ENCODE measurements at places on chromosomes 3 and 15.

DNA sequence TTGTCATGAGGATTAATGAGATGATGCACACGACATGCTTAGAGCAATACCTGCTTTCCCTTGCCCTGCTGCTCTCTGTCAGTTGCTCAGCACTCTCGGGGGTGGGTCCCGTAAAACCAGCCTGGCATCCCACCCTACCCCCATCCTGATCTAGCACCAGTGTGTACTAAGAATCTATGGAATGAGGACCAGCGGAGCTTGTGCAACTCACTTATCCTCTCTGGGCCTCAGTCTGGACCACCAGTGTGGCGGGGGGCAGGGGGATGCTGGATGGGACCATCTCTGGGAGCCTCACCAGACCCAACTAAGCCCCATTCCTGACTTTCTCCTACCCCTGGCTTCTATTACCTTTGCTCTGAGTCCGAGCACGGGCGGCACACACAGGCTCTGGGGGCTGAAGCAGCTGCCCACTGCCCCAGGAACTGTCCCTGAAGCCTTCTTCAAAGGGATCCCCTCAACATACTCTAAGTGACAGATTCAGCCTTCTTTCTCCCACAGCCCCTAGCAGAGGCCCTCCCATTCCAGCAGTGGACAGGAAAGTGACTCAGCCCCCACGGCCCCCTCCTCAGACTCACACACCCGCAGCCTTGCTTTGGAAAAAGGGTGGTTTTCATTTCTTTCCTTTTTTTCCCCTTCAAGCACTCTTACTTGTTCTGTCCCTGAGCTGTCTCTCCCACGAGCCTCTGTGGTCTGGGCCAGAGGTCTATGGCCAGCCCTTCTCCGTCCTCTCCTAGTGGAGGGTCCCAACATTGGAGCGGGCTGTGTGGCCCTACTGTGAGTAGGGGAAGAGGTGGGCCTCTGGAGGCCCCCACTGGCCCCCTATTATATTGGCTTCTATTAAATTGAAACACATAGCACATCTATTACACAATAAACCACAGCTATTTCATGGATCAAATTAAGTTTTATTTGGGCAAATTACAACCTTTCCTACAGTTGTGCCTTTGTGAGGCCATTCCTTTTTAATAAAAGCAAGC, 100.3 kb downstream of the SMAD6 start:
- DNase-seq, result no peak

- peak; percentile 18 for DNase-seq
Measured at GRCh38 chr15:72599855-72600464, 54.5 kb upstream of the GOLGA6B start.

- DNase-seq, result no peak
Measured at GRCh38 chr3:180680097-180680430, 775 bp upstream of the CCDC39 start.

DNA sequence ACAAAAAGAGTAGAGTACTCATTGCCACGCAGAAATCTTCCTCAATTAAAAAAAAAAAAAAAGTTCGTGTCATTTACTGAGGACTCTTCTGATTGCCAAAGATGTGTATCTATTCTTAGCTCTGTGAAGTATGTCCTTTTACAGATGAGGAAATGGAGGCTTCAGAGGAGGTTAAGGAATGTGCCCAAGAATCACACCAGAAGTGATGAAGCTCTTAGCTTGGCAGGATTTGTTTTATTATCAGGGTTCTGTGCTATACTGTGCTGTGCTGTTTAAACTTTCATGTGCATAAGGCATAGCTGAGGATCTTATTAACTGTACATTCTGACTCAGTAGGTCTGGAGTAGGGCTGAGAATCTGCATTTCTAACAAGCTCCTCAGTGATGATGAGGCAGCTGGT, 665.2 kb upstream of the ADAMTS9 start:
- DNase-seq, result no peak

DNA sequence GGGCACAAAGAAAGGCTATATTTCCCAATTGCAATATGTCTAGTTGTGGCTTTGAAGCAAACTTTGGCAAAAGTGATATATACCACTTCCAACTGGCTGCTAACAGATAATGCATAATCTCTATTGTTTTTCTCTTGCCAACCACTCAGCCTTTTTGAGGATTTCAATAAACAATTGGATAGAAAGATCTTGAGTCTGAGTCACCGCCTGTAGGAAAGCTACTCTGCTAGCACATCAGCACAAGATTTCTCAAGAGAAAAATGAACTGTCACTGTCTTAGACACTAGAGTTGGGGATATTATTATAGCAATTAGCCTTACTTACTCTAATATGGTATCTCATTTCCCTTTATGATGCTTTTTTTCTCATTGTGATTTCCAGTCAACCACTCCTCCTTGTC, 119.7 kb downstream of the SST start:
- DNase-seq, result no peak

DNA sequence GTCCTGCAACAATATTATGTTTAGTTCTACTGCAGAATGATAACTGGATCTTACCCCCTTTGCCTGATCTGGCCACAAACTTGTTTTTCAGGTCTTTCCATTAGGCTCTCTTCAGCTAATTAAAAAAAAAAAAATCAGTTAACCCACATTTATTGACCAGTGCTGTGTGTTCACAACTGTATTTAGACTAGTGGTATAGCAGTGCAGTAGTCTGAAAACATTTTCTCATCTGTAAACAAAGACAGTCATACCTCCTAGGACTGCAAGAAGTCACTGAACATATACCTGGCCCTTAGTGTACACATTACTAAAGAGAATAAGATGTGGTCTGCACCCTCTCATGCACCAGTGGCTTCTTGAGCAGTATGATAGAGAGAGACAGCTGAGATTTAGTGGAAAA, 22.5 kb downstream of the LPP start:
- DNase-seq, result no peak

DNA sequence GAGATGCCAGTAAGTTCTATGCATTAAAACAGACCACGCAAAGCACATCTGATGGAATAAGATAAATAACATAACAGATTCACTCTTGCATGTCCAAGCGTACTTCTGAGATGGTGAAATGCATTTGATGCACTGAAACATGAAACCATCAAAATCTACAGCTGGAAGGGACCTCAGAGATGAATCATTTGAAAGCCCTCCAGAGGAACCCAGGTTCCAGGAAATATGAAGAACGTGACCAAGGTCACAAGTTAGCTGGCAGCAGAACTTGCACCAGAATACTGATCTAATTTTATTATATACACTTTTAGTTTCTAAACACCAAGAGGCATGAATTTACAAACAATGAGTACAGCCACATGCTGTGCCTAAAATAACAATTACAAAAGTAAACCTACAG, 957.1 kb downstream of the FHIT start:
- DNase-seq, result no peak

DNA sequence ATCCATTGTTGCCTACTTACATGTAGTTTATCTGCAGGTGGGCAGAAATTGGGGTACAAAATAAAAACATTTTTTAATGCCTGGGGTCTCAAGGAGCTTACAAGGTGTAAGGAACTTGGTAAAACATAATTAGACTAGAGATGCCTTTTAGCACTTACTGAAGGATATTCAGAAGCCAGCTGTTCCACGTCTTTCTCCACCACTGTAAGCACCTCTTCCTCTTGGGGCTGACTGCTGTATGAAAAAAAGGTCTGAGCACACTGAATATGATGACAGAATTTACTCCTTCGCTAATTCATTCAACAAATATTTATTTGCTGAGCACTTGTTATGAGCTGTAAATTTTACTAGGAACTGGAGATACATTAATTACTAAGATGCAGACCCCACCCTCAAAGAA, 539.1 kb downstream of the UNC13C start:
- DNase-seq, result no peak

DNA sequence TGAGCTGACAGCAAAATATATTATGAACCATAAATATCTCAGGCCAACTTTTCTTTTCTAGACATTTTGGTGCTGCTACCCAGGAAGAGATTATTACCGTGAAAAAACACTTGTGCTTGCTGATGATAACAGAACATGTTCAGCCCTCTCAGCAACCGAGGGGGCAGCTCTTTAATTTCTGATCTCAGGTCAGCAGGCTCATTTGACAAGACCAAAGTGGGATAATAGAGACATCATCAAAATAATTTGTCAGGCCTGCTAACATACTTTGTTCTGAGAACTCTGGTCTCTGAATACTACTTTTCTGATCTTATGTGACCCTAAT, 645.9 kb upstream of the KCNMB2 start:
- DNase-seq, result no peak

DNA sequence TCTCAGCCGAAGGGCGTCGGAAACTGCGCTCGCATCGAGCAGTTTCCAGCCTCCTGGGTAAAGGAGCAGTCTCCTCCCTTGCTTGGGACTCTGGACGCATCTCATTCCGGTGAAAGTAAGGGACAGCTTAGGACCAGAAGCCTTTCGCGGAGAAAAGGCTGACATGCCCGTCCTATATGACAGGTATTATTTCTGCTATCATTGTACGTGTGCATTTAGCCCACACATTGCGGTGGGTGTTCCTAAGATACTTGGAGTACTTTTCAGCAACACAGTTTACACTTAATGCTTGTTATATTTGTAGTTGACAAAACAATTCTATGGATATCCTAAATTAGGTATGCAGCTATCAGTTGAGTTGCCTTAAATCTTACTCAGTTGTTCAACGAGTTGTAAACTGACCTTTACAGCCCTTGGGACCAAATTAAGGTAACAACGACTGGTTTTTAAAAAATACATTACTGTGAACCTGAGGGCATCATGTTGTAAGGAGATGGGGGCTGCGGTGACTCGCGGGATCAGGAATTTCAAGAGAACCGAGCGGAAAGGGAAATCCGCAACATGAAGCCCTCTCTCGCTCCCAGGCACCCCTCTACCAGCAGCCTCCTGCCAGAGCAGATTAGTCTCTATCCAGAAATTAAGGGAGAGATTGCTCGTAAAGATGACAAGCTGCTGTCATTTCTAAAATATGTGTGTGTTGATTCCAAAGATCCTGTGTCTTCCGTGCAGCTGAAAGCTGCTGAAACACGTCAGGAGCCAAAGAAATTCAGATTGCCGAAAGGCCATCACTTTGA, 632 bp upstream of the COPS2 start:
- DNase-seq, result no peak

DNA sequence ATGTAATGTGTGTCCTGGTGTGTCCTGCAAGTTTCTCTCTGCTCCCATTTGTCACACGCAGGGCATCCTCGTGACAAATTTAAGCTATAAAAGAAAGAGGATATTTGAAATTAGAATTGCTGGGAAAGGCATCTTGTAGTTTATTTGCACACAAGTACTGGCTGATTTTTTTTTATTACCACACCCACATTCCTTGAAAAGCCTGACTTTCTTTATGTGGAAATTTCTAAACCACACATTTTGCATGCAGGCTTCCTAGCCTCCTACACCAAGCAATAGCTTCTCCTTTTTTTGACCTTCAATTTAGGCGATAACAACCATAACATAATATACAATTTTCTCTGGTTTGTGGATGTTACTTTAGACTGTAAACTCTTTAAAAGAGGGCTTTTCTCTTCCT, 126.1 kb downstream of the SERPINI1 start:
- no peak for DNase-seq

DNA sequence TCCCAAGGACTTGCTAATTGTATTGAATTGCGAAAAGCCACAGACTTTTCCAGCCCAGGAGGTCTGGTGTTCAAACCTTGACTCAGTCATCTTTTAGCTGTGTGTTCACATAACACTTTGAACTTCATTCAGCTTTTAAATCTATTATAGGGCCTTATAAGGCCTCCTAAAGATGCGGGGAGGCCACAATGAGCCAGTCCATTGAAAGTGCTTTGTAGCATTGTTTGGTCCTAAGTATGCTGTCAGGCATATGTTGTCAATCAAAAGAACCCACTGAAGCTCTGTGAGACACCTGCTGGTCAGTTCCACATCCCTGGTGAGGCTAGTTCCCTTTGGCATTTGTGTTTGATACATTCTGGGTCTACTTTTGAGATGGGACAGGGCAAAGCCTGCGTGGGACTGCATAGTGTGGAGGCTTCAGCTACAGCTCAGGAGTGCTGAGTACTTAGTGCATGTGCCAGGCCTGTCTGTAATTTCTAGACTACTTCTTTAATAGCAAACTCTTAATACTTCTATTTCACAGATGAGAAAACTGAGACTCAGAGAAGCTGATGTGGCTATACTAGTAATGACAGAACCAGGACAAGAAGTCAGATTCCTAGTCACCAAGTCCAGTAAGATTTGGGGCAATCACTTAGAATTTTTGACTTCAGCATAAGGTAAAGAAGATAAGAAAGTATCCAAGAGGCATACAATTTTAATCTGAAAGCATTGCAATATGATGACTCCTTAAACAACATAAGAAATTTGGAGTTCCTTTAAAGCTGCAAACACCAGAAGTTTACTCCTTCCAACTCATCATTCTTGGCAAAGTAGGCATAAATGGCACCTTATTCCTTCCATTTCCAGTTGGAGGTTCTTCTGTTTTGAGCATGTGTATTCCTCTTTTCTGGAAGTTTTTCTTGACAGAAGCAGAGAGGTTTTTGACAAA, 213.0 kb downstream of the PDCD6IP start:
- DNase-seq, result no peak
